Activated CD8-positive, alpha-beta memory T cell treated with anti-CD3 and anti-CD28 coated beads, Interleukin-2, amount 10 ng/mL, durations not matched to agents 7 days and 5 days (primary cell): ENCODE measurements at places on chromosomes 2 and 18.
A peak's percentile ranks its signal among the peaks of the same experiment; 100 is the strongest.

- H3K27me3 ChIP-seq = no peaks in the 10 kb centered on the region
- peak; percentile 42 for DNase-seq
- H3K27ac ChIP-seq = peak overlapping the region; percentile 34
- no peaks in the 10 kb centered on the region for H3K36me3 ChIP-seq
Observed at GRCh38 chr2:215171151-215171550, 32.7 kb upstream of the ABCA12 start.

GRCh38 chr2:108910011-108910431 lies 79.0 kb downstream of the EDAR start:
- no peaks in the 10 kb centered on the region for H3K27me3 ChIP-seq
- no peaks in the 10 kb centered on the region for H3K4me1 ChIP-seq
- H3K27ac ChIP-seq = no peak overlapping the region
- no peaks in the 10 kb centered on the region for H3K36me3 ChIP-seq

DNA sequence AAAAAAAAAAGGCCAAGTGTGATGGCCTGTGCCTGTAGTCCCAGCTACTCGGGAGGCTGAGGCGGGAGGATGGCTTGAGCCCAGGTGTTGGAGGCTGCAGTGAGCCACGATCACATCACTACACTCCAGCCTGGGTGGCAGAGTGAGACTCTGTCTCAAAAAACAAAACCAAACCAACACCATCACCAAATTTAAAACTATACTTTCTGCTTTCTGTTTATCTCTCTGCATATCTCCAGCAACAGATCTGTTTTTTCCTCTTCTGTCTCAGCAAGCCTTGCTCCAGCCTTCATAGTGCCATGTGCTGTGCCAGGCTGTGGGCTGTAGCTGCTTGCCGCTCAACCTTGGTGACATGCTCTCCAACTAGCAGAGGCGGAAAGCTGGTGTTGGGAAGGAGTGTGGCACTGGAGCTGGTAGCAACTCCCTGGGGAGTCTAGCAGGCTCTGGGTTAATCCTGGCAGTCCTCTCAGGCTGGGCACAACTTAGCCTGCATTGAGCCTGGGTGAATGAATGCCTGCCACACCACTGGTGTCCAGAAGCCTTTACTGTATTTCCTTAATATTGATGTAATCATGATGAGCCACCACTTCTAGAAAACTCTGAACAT lies 204.1 kb downstream of the LDLRAD4 start:
- no peak overlapping the region for H3K4me3 ChIP-seq
- H3K27me3 ChIP-seq = no peaks in the 10 kb centered on the region
- no peak overlapping the region for H3K27ac ChIP-seq

DNA sequence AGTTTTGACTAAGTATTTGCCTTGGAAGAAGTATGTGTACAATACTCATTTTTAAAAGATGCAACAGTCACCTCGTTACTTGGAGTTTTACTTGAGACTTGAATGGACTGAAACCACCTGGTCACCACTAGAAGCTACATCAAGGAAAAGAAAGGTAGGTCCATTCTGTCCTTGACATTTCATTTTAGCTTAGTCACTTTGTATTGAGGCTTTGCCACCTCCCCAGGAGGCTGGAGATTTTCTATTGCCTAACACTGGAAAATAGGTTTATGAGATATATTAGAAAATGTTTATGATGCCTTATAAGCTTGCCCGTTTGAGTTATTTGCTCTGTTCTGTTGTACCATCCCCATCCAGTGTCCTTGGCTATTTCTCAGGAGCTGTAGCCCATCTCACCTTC lies 107.9 kb upstream of the ETAA1 start:
- no peaks in the 10 kb centered on the region for H3K36me3 ChIP-seq
- peaks cover 3% of the 10 kb centered on the region for H3K27me3 ChIP-seq
- no peak for DNase-seq
- no peak overlapping the region for H3K27ac ChIP-seq
- H3K4me1 ChIP-seq = no peaks in the 10 kb centered on the region

- H3K36me3 ChIP-seq = peaks cover 56% of the 10 kb centered on the region
- no peak for DNase-seq
- H3K4me3 ChIP-seq = no peak overlapping the region
- H3K27ac ChIP-seq = no peak overlapping the region
- H3K27me3 ChIP-seq = no peaks in the 10 kb centered on the region
Observed at GRCh38 chr18:51066273-51066672, 36.3 kb downstream of the SMAD4 start.

GRCh38 chr18:12326711-12327460 lies 18.8 kb downstream of the TUBB6 start:
- H3K27me3 ChIP-seq = no peaks in the 10 kb centered on the region
- H3K36me3 ChIP-seq = peaks cover 40% of the 10 kb centered on the region
- peak overlapping the region; percentile 43 for H3K27ac ChIP-seq
- H3K4me3 ChIP-seq = no peak overlapping the region
- no peak for DNase-seq
- peaks cover 16% of the 10 kb centered on the region for H3K4me1 ChIP-seq
